Osteoblast (primary cell): ENCODE measurements at places on chromosomes 7 and 10. TPM values are rescaled to one million over a fixed set of nuclear protein-coding genes. Genes with fewer than 3 reads are reported as not detected.
A peak's percentile ranks its signal among the peaks of the same experiment; 100 is the strongest.

Gene VSIR
- total RNA-seq = 69.5 and 75.3 TPM in 2 replicates

Gene ANKRD1
- total RNA-seq = 27.7 and 52.1 TPM in 2 replicates

Gene CYP2C9
- total RNA-seq = not detected in 2 replicates

Gene PDK4
- total RNA-seq = 0.36 and 0.59 TPM in 2 replicates

Gene UTF1
- not detected in 2 replicates for total RNA-seq

Gene LMTK2
- total RNA-seq = 11.5 and 14.1 TPM in 2 replicates

DNA sequence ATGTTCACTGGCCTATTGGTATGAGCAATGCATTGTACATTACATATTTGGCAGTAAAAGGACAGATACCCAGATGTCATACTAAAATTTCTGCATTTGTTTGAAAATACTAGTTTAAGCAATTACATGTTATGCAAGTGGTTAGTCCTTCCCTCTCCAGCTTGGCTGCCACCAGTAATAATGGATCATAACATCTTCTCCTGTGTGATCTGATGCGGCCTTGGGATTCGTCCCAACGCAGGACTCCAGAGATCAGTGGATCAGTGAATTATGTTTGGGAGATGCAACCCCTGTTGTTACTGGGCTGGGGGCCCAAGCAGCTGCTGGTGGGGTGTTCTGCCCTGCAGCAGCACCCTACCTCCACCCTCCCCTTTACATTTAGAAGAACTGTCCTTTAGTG is 11.2 kb upstream of the PDK4 start:
- no peak for DNase-seq

DNA sequence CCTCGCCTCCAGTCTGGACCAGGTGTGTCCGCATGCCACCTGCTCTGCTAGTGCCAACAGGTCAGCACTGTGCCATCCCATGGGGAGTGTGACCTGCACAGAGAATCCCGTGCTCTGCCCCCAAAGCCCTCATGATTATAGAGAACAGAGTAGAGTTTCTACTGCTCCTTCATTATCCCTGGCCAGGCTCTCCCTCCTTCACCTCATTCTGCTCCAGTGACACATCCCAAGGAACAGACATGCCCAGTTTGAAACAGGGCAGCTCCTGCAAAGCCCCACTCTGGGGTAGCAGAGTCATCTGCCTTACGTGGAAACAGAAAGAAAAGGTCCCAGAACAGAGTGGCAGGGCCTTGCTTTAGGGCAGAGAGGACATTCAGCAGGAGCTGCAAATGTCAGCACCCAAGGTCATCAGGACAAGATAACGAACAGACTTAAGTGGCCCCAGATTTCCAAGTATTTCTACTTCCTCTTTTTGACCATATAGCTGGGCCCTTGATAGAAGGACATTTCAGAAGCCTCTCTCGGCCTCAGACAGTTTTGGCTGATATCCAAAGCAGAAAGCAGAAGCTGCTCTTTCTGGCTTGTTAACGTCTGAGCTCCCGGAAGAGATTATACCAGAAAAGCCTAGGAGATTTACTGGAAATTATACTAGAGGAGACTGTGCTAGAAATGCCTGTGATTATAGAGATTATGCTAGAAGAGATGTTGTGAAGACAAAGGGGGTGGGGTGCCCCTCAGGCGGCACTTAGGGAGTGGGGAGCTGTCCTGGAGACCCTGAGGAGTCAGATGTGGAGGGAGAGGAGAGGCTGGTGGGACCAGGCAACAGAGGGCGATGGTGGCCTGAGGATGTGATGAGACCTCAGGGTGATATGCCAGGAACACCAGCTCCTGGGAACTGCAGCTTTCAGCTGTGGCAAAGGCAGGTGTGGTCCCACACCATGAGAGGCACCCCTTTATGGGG is 12.6 kb downstream of the TMEM176B start:
- DNase-seq = no peak

GRCh38 chr10:133458021-133458709 is 4.4 kb downstream of the SCART1 start:
- peak; percentile 83 for DNase-seq

GRCh38 chr10:79196470-79197461 is 128.0 kb downstream of the ZMIZ1 start:
- DNase-seq = peak; percentile 95

DNA sequence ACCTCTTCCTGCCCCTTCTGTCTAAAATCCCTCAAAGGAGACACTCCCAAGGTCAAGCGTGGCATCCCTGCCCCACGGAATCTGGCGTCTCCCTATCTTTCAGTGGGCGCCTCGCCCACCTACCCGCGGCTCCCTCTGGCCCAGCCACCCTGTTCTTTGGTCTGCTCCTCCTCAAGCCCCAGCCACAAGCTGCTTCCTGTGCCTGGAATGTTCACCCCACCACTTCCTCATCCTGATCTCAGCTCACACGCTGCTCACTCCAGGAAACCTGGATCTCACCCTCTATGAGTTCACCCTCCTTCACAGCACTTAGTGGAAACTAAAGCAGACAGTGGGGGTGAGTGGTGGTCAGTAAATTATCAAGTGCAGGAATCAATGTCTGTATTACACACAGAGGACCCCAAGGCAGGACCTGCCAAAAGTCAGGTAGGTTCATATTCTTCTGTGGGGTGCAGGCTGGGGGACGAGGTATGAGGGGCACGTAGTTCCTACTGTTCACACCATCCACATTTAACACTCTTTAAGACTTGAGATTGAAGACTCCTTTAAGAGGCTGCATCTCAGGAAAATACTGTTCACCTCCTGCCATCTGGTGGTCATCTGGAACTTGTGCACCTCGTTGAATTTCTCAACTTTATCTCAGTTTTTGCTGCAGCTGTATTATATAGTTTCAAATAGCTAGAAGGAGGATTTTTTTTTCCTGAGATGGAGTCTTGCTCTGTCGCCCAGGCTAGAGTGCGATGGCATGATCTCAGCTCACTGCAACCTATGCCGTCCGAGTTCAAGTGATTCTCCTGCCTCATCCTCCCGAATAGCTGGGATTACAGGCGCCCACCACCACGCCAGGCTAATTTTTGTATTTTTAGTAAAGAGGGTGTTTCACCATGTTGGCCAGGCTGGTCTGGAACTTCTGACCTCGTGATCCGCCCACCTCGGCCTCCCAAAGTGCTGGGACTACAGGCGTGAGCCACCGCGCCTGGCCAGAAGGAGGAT is 166.6 kb downstream of the ARHGAP21 start:
- peak; percentile 80 for DNase-seq
